ENCODE measurements at places on chromosomes 7 and 10.

DNA sequence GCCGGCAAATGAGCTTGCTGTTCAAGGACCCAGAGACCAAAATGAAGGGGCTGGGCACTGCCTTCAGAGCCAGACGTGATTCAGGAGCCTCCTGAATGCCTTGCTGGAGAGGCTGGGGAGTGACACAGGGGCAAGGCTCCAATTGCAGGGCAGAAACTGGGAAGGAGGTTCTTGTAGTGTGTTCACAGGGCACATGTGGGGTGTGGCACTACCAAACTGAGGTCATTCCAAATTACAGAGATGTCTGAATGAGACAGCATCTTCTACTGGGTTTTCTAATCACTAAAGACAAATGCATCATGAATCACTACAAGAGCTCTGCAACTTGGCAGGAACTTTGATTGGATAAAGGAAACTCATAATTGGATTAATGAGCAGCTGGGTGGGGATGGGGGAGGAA is 17.8 kb downstream of the CRTAC1 start:
- no peak for DNase-seq

- no peak for DNase-seq
These were observed 7.3 kb downstream of the FLNC start for GRCh38 chr7:128837521-128837921.

GRCh38 chr7:44058759-44059218 is 6.6 kb downstream of the PGAM2 start:
- DNase-seq = no peak

- DNase-seq = no peak
These were observed 60.2 kb upstream of the ADGRA1 start for GRCh38 chr10:133027482-133027881.

GRCh38 chr10:76830218-76830617 is 807.4 kb downstream of the KCNMA1 start:
- DNase-seq = no peak

DNA sequence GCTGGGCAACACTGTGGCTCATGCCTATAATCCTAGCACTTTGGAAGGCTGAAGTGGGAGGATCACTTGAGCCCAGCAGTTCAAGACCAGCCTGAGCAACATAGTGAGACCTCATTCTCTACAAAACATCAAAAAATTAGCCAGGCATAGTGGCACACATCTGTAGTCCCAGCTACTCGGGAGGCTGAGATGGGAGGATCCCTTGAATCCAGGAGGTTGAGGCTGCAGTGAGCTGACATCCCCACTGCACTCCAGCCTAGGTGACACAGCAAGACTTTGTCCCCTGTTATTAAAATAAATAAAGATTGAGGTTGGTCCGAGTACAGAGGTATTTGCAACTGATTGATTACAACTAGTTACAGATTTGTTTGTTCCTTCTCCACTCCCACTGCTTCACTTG is 44.1 kb downstream of the SKIDA1 start:
- DNase-seq = no peak

- no peak for DNase-seq
These were observed 1080.1 kb upstream of the SORCS1 start for GRCh38 chr10:108244443-108245228.

GRCh38 chr10:86193841-86194240 is 172.8 kb downstream of the GRID1 start:
- no peak for DNase-seq

DNA sequence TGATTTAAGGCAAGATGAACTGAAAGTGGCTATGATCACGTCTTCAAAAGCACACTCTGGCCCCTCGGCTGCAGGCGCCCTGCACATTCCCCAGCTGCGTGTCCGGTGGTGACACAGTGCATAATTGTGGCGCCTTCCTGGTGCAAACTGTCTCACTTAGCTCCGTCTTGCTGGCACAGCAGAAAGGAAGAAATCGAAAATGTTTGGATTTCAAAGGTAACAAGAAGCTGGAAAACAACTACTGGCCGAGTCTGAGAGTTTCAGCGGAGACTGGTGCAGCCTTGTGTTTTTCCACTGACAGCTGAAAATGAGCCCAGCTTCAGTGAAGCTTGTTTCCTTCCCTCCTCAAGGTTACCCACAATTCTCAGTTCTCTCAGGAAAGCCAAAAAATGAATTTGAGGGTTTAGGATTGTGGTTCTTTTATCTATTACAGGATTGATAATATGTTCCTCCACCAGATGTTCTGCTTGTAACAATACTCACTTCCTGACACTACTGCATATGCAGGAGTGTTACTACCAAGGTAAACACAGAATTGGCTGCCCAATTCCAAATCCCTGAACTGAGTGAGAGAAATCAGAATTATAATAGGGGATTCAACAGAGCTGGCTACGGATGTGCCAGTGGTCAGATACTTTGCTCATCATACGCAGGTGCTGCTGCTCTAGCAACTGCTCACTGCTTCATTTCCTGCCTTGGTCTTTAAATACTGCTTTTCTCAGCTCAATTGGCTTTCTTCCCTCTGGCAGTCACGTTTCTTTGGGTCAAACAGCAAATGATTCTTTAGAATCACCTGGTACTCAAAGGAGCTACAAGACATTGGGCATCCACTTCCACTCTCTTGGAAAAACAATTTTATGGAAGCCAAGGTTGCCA is 63.7 kb downstream of the TRUB1 start:
- DNase-seq = peak; percentile 40

DNA sequence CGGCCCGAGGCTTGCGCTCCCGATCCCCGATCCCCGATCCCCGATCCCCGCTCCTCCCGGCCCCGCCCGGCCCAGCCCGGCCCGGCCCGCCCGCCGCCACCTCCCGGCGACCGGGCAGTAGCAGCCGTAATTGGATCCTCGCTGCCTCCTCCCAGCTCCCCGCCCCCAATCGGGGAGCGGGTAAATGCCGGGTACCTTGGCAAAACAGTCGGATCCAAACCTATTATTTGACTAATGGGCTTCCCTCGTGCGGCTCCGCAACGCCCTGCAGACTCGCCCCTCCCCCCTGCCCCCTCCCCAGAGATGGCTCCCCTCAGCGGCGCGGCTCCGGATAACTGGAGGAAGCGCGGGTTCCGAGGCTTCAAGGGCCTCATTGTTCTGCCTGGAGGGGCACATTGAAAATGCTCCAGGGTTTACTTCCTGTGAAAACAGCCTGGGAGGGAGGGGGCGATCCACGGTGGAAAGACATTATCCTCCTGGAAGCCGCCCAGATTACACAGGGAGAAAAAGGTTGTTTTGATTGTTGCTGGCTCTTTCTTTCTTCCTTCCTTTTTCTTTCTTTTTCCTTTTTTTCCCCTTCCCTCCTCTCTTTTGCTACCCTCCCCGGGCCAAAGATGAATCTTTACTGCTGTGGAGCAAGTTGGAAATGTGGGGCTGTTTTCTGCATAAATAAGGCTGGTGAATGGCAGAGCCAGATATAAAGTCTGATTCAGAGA is 94.7 kb upstream of the ZMIZ1 start:
- DNase-seq = peak; percentile 82

DNA sequence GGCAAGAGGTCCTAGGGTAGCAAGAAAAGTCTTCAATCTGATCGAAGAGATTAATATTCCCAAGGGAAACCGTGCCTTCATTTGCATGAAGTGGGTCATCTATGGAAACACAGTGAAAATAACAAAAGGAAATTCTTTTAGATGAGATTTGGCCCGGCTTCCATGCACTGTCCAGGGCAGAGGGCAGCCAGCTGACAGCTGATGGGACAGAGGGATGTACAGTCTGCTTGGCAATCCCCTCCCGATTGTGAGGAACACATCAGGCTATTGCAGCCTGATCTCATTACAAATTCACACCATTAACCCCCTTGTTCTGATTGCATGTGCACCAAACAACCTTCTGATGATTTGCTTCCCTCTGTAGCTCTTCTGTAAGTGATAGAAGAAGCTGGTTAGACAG is 105.3 kb downstream of the FRMD4A start:
- no peak for DNase-seq

DNA sequence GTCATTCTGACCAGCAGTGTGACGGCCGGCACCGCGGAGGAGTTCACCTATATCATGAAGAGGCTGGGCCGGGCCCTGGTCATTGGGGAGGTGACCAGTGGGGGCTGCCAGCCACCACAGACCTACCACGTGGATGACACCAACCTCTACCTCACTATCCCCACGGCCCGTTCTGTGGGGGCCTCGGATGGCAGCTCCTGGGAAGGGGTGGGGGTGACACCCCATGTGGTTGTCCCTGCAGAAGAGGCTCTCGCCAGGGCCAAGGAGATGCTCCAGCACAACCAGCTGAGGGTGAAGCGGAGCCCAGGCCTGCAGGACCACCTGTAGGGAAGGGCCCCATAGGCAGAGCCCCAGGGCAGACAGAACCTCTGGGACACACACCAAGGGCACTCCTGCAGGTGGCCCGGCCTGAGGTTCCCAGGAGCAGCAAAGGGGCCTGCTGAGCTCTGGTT is 9.0 kb downstream of the RBP3 start:
- no peak for DNase-seq

DNA sequence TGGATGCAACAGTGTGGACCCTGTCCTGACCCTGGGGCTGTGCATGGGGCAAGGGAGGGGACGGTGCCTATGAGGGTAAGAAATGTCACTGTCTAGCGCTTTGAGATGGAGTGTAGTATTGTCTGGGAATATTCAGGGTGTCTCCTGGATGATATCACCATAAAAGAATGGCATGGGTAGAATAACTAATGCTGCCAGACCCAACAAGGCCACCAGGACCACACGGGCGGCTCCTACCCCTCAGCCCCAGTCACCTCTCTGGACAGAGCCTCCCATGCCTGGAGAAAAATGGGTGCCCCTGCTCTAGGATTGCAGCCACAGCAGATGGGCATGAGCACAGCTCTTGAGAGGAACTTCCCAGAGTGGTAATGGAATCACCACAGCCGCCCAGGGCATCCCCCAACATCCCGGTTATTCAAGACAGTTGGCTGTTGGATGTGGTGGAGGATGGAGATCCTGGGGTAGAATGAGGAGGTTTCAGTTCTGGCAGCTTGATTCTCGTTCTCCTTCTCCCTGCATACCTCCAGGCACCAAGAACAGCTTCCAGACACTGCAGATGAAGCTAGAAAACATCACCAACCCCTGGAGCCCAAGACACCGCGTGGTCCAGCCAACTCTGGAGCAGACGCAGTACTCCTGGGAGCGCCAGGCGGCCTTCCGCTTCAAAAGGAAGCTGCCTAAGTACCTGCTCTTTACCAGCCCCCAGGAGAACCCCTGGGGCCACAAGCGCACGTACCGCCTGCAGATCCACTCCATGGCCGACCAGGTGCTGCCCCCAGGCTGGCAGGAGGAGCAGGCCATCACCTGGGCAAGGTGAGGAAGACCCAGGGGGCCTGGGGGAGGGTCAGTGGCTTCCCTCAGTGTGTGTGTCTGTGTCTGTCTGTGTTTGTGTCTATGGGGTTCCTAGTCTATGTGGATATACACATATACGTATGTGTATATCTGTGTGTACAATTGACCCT is 6.2 kb downstream of the AOC1 start:
- no peak for DNase-seq

- DNase-seq = no peak
These were observed 417 bp downstream of the RFC2 start for GRCh38 chr7:74253835-74254128.

DNA sequence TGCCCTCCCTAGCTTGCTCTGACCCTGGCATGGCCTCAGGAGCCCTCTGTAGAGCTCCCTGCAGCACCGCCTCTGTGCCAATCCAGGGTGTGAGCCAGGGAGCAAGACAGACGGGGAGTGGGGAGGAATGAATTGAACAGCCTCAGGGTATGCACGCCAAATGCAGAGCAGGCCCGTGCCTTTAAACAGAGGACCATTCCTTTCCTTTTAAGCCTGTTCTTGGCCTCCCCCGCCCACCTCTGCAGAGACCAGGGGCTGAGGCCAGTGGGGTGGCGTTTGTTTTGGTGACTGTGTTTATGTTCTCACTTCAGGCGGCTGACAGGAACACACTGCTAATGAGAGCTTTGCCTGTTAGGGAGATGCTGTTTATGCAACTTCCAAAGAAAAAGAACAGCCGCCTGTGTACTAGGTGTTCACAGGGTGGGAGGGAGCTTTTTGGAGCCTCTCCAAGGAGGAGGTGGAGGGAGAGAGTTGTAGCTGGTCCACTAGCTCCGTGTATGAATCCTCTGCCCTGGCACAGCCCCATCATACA is 528.1 kb upstream of the DPP6 start:
- peak; percentile 11 for DNase-seq

DNA sequence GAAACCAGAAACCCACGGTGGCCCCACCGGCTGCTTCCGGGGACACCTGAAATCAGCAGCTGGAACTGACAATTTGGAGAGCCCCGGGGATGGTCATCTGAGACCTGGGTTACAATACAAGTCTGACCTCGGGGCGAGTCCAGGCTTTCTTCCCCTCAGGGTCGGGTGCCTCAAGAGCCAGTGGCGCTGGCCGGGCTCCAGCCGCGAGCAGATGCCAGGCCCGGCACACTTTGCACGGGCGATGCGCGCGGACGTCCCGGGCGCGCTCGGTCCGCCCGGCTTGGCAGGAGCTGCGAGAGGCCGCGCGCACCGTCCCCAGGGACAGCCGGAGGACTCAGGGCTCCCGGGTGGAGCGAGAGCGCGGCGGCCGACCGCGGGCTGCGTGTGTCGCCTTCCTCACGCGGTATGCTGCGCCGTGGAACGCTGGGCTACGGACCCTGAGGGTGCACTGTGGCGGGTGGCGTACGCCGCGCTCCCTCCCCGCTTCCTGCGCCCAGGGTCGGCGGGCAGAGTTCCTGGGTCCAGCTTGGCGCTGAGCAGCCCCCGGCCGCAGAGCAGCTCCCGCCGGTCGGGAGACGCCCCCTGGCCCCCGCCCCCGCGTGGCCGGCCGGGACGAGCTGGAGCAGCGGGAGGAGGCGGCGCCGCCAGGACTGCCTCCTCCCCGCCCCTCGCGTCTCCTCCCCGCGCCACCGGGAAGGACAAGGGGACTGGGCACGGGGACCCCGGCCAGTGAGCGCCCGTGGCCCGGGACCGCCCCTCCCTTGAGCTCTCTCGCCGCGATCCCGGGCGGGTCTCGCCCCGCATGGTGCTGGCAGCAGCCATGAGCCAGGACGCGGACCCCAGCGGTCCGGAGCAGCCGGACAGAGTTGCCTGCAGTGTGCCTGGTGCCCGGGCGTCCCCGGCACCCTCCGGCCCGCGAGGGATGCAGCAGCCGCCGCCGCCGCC is at the start of gene RBM20:
TSS of gene RBM20 (plus strand) at position 684 of the 945 bp plus-strand sequence. CDS start at position 803, 119 bp downstream.
- DNase-seq = no peak

DNA sequence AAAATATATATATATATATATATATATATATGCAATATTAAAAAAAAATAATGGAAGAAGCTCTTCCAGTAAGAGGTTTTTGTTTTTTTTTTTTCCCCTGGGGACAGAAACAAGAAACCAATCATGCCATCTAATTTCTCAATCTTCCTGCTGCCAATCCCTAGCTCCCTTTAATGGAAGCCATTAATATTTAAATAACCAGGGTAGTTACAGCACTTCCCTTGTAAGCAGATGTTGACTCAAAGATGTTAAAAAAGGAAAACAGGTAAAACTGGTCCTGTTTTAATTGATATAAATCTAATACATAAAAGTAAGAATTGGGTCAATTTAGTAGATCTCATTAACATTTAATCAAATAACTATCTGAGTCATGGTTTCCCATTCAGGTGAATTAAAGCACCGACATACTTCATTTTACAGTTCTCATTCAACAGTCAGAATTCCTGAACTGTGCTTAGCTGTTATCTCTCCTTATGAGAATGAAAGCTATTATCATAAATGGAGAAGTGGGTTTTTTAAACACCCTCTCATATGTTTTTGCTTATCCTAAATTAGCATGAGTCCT is 22.6 kb downstream of the CPVL start:
- no peak for DNase-seq

All from occipital lobe (tissue), 3 donors.